ENCODE measurements at places on chromosomes 12 and 14.

- DNase-seq = no peak
These were observed 156.3 kb upstream of the FOXN3 start for GRCh38 chr14:89573399-89573657.

DNA sequence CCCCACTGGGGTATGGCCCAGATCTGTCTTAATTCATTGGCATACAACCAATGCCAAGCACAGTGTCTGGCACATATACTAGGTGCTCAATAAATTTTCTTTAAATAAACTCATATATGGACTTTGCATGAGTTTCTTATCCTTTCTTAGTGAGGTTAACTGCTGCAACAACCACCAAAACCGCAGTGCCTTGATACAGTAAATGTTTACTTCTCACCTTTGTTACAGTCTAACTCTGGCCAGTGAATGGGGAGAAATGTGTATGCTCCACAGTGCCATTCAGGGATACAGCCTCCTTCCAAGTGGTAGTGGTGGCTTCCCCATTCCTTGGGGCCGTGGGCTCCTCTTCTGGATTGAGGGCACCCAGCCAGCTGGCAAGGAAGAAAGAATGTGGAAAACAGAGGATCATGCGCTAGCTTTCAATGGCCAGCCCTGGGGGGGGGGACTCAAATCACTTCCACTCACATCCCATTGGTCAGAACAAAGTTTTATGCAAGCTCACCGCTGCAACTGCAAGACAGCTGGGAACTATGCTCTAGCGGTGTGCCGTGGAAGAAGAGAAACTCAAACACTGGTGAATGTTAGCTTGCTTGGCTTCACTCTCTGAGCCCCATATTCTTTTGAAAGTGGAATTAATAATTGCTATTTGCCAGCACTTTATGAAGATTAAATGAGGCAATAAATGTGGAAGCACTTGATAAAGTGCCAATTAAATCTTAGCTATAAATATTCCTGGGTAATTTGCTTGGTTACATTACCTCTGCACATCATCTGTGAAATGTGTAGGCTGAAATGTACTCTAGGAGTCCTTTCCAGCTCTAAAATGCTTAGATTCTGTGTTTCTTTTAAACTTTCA, 51.0 kb upstream of the SOCS2 start:
- no peak for DNase-seq

DNA sequence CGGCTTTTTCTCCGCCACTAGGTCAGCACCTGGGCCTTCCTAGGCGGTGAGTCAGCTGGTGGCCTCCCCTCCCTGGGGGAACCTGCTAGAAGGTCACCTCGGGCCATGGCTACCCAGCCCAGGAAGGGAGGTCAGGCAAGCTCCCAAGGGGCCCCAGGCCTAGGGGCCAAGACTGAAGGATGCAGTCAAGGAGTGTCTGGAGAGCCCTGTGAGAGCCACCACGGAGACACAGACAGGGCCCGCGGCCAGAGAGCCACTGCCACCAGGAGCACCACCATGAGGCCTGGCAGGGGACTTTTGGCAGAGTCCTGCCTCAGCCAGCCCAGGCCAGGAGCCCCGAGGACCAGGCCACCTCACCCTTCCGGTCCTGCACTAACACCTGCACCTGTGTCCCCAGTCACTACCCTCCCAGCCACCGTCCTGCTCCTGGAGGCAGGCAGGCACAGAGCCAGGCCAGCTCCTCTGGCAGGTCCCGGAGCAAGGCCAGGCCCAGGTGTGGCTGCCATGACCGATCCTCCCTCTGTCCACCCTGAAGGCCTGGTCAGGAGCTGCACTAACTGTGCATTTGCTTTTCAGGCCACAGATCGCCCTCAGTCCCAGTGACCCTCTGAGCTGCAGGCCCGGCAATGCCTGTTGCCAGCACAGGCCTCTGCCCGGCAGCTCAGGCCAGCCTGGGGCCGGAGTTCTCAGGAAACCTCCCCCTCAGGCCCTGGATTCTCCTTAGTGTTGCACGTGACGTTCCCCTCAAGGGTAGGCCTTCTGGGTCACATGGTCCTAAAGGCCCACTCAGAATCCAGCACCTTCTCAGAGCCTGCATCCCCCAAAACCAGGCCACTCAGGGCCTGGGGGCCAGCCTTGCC, 6.9 kb downstream of the PHETA1 start:
- no peak for DNase-seq

DNA sequence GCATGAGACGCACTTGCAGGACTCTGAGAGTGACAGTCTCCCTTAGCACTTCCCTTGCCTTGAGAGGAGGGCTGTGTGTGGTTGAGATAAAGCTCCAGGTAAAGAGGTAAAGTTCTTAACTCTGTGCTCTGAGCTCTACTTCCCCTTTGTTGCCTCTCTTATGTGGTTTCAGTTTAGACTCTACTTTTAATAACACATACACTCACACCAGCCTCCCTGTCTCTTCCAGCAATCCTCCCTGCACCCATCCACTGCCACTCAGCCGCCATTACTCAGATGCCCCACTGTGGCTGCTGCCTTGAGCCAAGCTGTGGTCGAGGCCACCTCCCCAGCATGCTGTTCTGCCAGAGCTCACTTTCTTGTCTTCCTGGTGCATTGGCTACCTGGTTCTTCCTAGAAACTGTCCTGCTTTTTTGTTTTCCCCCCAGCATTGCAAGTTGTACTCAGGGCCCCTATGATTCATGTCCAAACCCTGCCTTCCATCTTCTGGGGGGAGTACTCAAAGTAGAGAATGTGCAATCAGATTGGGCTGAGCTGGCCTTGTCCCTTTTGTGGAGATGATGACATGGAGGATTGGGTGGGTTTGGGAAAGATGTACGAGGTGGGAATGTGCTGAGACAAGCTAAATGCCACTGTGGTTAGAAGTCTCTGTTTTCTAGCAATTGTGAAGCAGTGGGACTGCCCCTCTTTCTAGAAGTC, 115.5 kb upstream of the PARP11 start:
- DNase-seq = peak; percentile 7

- DNase-seq = no peak
These were observed 1936.8 kb upstream of the SEL1L start for GRCh38 chr14:83470466-83470865.

DNA sequence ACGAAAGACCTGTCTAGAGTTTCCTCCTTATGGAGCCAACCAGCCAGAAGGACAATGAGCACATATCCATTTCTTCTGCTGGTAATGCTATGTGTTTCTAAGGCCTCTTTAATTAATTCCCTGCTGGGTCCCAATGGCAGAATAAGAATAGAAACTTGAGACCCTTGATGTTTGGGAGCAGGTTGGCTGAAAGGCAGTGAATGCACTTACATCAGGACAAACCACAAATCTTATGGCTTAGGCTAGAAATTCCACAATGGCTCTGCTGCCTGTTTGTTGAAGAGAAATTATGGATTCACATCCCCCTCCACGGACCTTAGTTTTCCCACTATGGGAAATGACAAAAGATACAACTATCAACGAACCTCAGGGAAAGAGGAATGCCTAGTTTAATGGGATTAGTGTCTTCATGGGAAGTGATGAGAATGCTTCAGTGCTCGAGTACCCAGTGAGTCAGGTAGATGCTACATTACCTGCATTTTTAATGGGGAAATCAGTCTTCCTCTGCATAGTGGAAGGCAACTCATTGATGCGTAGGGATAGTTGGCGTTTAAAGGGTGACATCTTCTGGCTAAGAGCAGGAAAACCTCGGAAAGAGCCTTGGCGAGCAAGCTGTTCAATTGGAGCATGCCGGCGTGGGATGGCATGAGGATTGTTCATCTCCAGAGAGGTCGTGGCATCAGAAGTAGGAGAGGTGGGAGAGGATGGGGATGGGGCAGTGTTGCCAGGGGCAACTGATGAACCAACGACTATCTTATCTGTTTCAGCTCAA, 46.5 kb downstream of the PAPLN start:
- DNase-seq = no peak

GRCh38 chr12:112116232-112117060, 7.9 kb upstream of the NAA25 start:
- DNase-seq = no peak

DNA sequence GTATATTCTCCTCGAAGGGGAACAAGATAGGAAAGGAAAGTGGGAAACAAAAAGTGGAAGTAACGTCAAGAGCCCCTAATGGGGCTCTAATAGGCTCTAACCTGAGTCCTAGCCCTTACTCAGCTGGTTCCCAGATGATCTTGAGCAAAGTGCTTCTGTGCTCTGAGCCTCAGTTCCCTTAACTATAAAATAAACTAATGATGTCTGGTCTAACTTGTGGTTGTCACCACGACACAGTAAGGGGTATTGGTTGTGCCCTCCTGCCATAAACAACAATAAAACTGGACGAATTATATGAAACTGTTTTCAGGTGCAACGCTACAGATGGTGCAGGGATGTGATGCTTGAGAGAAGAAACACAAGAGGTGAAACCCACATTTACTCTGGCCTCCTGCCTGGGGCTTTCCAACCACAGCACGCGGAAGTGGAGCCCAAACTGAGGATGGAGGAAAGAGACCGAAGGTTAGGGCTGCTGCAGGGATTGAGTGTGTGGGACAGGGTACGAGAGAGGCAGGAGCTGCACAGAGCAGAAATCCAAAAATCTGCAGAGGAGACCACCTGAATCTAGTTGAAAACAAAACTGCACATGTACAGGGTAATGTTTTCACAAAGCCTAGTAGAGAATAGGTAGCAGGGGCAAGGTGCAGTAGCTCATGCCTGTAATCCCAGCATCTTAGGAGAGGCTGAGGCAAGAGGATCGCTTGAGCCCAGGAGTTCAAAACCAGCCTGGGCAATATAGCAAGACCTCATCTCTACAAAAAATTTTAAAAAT, 45.6 kb upstream of the BCL2L14 start:
- DNase-seq = peak; percentile 20

Measured in activated CD4-positive, alpha-beta T cell treated with anti-CD3 and anti-CD28 coated beads, Interleukin-2, amount 50 U/mL, for 4 hours (primary cell).